ENCODE measurements at places on chromosomes 7 and 10.

DNA sequence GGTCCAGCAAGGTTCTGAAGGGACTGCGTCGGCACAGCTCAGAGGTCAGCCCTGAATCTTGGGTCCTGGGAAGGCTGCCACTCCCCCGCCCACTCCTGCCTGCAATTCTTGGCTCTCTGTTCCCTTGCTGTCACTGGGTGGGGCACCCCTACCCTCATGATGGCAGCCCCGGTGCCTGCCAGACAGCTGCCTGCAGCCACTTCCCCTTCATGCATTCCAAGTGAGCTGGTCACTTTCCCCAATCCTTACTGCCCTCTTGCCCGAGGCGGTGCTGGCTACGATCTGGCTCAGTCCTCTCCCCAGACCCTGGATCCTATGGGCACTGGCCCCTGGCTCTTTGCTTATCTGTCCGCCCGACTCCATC is 14.2 kb downstream of the MYL10 start:
- no peak for DNase-seq

- no peak for DNase-seq
Observed at GRCh38 chr10:81696609-81697388, 178.2 kb upstream of the NRG3 start.

DNA sequence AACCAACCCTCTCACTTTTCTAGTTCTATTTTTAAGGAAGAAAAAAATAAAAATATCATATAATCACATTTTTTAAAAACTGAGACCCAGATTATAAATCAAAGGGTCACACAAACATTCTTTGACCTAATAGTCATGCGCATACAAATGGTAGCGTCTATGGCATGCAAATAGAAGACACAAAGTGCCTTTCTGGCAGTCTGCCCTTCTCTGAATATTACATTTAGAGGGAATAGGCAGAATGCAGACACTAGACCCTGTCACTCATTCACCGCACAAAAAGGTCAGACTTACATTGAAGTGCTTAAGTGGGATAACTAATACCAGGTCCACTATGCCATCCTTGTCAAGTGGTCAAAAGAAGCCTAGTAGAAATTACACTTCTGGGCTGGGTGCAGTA is 26.5 kb upstream of the FHIP2A start:
- no peak for DNase-seq

GRCh38 chr7:144941127-144941526 is 105.3 kb upstream of the TPK1 start:
- DNase-seq = no peak

GRCh38 chr10:124522933-124523871 is 61.6 kb downstream of the LHPP start:
- DNase-seq = no peak
